ENCODE measurements at places on chromosomes 7 and 10.

- no peak for DNase-seq
Measured at GRCh38 chr7:73340514-73340913, 12.6 kb downstream of the FKBP6 start.

GRCh38 chr7:120924837-120925236 is 25.7 kb upstream of the ING3 start:
- no peak for DNase-seq

DNA sequence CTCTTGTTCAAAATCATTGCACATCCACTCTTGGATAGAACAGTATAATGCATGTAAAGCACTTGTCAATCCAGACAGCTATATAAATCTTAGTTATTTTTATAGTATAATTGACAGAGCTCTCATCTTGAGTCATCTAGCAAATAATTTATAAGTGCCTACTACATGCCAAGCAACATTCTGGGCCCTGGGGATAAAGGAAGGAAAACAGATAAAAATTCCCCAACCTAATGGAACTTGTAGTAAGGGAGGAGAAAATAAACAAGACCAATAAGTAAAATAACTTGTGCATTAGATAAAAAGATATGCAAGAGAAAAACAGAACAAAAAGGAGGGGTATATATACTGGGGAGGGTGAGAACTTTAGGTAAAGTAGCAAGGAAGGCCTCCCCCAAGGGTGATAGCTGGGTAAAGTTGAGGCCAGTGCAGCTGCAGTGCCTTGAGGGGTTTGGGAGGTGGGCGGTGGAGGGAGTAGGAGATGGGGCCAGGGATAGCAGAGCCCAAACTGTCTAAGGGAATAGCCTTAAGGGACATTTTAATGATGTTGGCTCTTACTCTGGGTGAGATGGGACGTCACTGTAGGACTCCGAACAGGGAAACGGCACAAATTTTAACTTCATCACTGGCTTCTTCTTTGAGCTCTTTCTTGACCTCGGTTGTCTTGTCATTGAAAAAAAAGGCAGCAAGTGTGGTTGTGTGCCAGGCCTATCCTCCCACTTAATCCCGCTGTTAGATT is 79.3 kb upstream of the SEC61G start:
- DNase-seq, result no peak

DNA sequence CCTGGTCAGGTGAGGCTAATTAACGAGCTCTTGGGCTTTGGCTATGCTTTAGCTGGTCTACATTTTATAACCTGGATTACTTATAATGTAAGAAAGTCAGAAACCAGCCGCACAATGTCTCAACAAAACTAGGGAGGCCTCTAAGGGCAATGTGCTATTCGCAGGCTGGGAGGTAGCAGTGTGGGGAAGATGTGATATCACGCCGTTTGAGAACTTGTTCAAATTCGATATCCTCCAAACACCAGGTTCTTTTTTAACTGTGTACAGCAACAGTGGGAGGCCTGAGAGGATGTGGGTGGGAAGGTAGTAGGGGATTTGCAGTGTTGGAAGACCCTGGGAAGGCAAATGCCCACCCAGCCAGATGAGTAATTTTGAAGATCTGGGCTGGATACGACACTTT is 184.5 kb downstream of the JAZF1 start:
- DNase-seq, result no peak

- DNase-seq, result no peak
Measured at GRCh38 chr7:43954524-43955228, 28.4 kb downstream of the UBE2D4 start.
